ENCODE measurements at places on chromosomes 13 and 19. TPM values are rescaled to one million over a fixed set of nuclear protein-coding genes. Genes with fewer than 3 reads are reported as not detected.

C19orf85 gene
- total RNA-seq, result not detected

METTL21C gene
- not detected for total RNA-seq

PTGIR gene
- 8.6 TPM for total RNA-seq

CYP2S1 gene
- not detected for total RNA-seq

CLC gene
- 2.9 TPM for total RNA-seq

ZNF835 gene
- 0.15 TPM for total RNA-seq

CLEC17A gene
- total RNA-seq, result 0.25 TPM
